NCI-H2107 (cell line): ENCODE measurements at places on chromosomes 1 and 21.

- no peak for DNase-seq
Observed at GRCh38 chr1:207251066-207251465, 70.4 kb upstream of the CD55 start.

- no peak for DNase-seq
Observed at GRCh38 chr21:36208326-36209013, 51.8 kb downstream of the DOP1B start.

GRCh38 chr1:36168514-36168913 is 12.6 kb downstream of the MAP7D1 start:
- DNase-seq: no peak

DNA sequence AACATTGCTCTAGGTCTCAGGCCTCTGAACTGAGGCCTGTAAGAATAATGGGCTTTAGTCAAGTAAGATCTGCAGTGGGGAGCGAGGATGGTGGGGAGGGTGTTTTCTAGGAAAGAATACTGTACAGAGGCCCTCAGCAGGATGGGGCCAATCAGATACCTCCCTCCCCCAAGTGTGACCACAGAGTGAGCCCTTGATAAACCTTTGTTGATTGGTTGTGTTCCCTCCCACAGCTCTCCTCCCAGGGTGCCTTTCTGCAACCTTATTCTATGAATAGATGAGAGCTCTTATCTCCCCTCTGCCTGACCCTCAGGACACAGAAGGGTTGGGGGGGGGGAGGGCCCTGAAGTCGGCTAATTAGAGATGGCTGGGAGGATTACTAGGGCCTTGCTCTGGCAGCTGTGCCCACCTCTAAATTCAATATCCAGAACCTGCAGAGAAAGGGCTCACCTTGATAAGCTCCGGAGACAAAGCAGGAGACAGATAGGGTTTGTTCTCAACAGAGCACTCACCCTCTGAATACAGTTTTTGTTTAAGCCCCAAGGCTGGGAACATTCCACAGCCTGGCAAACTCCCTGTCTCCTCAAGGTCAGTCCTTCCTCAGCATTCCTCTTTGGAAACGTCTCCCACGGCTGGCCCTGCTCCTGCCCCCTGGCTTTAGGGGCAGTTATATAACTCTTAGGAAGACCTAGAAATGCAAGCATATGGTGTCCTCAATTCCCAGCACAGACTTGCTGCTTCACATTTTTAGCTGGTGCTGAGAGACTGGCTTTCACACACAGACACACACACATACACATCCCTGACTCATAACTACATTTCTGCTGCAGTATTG is 42.9 kb downstream of the ATP1A1 start:
- DNase-seq: peak; percentile 36

GRCh38 chr1:172121081-172121717 is 279.9 kb downstream of the DNM3 start:
- DNase-seq: no peak
